Activated T-helper 9 cell treated with anti-CD3 and anti-CD28 coated beads, Interleukin-2, amount 50 U/mL, for 16 hours (primary cell): ENCODE measurements at places on chromosomes 6 and 20.
A peak's percentile ranks its signal among the peaks of the same experiment; 100 is the strongest.

GRCh38 chr6:160917572-160917971 lies 74.0 kb upstream of the MAP3K4 start:
- DNase-seq, result no peak

GRCh38 chr20:9262653-9263194 lies 193.8 kb downstream of the PLCB4 start:
- DNase-seq, result no peak

- DNase-seq, result no peak
These were observed 6.0 kb downstream of the RFX6 start for GRCh38 chr6:116883005-116883404.

GRCh38 chr20:25061103-25061799 lies 3.3 kb upstream of the ACSS1 start:
- no peak for DNase-seq

- DNase-seq, result no peak
These were observed 299.7 kb downstream of the PLCB1 start for GRCh38 chr20:8431538-8432434.

- DNase-seq, result no peak
These were observed at the start of gene SPEF1 for GRCh38 chr20:3781153-3781910. Gene SPEF1 (minus strand): TSS chr20:3781448. CDS start chr20:3781287, 161 bp downstream.

- DNase-seq, result no peak
These were observed 231.6 kb downstream of the FNDC1 start for GRCh38 chr6:159400826-159401225.

- DNase-seq, result peak; percentile 7
These were observed 45.2 kb downstream of the THEMIS start for GRCh38 chr6:127855542-127856159.

DNA sequence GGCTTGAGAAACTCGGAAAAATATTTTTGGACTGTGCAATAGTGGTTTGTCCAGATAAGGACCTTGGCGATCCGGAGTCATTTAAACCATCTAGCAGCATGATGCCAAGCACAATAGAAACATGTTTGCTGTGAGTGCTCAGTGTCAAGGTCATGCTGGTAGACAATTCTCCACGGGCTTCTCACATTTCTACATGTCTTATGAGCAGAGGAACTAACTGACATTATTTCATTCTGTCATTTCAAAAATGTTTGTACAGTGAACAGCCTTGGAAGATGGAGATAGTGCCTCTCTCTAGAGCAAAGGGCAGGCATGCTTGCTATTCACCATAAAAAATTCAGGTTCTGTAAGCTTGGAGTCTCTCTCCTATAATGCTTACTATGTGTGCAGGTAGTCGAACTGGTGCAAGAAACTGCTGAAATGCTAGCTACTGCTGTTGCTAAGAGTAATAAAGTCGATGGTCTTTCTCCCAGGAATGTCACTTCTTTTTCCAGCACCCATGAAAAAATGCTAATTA lies 25.4 kb upstream of the CCN2 start:
- DNase-seq, result no peak

GRCh38 chr6:87698547-87699006 lies 3.5 kb downstream of the AKIRIN2 start:
- DNase-seq, result no peak

DNA sequence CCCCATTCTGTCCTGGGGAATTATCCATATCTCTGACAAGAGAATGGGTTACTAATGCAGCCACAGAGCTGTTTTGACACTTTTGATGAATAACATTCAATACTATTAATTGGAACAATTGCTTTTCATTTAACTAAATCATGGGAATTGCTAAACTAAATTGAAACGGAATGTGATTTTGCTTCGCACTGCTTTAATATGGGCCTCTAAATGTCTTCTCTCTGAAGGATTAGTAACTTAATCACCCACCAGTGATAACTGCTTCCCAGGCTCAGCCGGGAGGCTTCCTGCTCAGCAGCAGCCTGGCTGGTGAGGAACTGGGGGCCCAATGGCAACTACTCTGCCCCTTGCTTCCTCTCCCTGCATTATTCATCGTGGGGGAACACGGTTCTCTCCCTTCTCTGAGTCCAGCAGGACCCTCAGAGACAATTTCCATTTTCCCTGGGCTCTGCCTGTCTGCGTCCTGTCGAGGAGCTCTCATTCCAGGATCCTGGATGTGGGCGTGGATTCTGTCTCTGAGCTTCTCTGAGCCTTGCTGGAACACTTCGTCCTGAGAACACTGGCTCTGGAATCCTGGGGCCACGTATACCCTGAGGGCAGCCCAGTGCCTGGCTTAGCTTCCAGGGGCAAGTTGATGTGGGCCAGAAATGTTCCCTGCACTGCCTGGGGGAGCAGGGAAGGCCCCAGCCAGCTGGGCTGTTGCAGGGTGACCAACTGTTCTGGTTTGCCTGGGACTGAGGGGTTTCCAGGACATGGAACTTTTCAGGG lies 308.9 kb downstream of the DHX35 start:
- no peak for DNase-seq

DNA sequence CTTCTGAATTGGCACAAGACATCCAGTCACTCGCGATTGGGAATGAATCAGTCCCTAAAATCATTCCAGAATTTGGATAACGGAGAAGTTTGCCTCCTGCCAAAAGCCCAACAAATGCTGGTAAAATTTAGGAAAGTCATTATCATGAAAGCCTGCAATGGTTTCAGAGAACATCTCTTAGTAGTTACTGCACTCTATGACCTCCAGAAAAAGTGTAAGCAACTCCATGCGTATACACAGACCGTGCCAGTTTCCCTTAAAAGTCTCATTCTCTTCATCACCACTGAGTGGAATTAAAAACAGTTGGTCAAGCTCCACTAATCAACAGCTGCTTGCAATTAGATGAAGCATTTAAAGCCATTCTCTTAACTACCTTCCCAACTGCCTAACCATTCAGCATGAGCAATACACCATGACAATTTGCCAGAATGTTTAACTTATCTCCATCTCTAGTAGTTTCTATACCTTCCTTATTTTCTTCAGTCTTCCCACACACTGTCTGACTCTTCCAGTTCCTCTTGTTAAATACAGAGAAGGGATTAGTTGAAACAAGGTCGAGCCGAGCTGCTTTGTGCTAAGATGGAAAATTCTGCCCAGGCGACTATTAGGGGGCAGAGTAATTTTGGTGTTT lies 183.6 kb upstream of the PRDM1 start:
- no peak for DNase-seq

DNA sequence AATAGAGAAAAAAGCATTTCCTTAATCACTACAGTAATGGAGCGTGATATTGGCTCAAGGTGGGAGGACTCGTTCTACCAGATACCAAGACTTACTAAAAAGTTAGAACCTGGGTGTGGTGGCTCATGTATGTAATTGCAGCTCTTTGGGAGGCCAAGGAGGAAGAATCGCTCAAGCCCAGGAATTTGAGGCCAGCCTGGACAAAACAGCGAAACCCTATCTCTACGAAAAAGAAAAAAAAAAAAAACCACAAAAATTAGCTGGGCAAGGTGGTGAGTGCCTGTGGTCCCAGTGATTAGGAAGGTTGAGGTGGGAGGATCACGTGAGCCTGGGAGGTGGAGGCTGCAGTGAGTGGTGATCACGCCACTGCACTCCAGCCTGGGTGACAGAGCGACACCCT lies 24.0 kb upstream of the ATRN start:
- DNase-seq, result no peak

GRCh38 chr20:32517518-32517873 lies 67.6 kb downstream of the NOL4L start:
- no peak for DNase-seq

DNA sequence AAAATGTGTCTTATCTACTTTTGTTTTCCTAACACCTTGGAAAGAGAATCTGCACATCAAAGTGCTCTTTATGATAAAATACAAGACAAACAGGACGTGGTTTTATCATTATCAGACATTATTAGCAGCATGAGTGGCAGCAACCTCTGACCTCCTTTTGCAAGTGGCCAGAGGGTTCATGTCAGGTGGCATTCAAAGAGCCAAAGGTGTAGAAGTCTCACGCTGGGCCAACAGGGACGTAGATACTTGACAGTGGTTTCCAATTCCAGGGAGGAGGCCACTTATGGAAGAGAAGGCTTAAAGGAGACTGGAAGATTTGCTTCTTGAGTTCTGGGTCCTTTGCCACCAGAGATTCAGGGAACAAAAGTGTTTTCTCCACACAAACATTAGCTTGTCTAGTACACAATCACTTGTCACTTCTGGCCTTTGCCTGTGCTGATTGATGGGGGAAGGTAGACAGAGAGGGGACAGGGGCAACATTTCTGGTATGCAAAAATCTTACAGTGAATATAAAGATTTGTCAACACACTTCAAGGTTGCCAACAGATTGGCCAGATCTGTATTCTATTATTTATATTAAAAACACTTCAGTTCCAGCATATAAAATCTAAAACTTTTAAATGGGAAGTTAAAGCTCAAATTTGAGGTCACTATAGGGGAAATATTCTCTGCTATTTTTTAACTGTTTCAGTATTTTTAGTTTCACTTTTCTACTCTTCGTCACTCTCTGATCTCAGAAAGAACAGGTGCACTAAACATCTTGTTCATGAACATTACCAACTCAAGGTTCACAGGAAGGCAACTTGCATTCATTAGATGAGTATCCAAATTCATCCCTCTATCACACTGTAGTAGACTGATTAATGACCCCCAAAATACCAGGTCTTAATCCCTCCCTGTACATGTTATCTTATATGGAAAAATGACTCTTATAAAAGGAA lies 52.1 kb upstream of the FBXO30 start:
- DNase-seq, result no peak
